ENCODE measurements at places on chromosomes 1 and 21.

DNA sequence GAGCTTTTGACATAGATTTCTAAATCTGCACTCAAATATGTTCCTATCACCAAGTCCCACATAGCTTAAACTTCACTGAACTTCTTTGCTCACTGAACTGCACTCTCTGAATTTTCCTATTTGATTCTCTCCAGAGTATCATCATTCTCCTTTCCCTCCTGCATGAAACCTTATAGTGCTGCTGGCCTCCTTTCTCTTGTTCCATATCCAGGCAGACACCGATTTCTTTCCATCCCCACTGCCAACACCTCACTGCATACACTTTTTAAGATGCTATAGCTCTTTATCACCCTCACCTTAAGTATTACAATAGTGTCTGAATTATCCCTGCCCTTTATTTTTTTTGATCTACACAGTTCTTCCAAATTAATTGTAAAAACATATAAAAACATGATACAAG is 3.1 kb upstream of the TRIM45 start:
- DNase-seq = no peak

DNA sequence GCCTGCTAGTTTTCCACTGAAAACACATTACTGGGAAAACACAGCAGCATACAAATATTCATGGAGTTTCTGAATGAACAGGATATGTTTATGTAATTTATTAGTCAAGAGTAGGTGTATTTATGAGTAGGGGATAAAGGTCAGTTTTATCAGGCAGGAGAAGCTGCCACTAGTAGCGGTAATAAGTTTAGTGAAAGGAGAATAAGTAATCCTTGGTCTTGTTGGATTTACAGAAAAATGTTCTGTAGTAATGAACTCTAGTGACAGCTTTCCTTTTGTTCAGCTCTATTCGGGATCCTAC is 1.2 kb downstream of the MAST2 start:
- DNase-seq = no peak

DNA sequence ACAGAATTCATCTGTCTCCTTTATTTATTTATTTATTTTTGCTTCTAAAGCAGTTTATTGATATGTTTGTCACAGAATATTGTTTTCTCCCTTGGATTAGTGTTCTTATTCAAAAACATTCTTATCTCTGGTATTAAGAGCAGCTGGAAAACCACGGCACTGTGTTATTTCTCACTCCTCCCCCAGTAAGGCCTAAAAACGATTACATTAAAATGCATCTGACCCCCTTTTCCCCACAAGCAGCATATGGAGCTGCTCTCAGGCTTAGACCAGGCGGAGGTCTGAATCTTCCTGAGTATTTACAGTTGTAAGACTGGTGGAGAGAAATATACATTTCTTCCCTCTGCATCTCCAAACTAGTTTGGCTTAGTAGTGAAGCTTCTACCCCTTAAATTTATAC is 86.8 kb downstream of the HLX start:
- no peak for DNase-seq

GRCh38 chr1:164683235-164683634 is 124.3 kb downstream of the PBX1 start:
- no peak for DNase-seq

GRCh38 chr21:41925767-41926116 is 28.1 kb downstream of the C2CD2 start:
- DNase-seq = no peak

GRCh38 chr1:230503726-230504125 is 77.6 kb upstream of the PGBD5 start:
- DNase-seq = no peak

- no peak for DNase-seq
These were observed 136.9 kb downstream of the DUSP10 start for GRCh38 chr1:221604948-221605347.

DNA sequence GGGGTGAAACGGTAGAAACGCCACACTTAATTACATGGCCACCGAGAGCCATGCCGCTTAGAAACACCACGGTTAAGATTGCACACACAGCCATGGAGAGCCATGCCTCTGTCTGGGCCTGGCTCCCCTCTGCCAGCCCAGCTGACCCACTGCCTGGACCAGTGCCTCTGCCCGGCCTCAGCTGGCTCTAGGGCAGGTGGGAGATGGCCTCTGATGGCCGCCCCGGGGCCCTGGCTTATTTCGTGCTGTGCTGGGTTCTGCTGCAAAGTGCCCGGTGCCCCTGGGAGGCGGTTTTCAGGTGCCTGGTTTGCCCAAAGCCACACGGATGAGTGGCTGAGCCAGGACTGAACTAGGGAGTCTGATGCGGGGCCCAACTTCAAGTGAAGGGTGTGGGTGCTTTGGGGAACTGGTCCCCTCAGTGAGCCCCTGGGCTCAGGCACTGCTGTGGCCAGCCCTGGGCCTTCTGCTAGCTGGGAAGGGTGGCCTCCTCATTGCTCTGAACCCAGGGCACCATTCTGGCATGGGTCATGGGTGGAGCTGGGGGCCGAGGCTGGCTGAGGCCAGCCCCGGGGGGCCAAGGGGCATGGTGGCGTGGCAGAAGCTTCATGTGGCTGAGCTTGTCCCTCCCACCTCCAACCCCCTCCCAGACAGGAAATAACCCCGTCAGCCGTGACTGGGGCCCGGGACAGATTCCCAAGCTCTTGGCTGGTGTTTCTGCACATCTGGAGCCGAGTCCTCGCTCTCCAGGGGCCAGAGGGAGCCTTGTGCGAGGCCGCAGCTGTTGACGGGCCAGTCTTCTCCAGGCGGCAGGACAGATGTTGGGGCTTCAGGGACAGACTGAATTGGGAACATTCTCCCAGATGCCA is 1.9 kb upstream of the GPR153 start:
- no peak for DNase-seq

DNA sequence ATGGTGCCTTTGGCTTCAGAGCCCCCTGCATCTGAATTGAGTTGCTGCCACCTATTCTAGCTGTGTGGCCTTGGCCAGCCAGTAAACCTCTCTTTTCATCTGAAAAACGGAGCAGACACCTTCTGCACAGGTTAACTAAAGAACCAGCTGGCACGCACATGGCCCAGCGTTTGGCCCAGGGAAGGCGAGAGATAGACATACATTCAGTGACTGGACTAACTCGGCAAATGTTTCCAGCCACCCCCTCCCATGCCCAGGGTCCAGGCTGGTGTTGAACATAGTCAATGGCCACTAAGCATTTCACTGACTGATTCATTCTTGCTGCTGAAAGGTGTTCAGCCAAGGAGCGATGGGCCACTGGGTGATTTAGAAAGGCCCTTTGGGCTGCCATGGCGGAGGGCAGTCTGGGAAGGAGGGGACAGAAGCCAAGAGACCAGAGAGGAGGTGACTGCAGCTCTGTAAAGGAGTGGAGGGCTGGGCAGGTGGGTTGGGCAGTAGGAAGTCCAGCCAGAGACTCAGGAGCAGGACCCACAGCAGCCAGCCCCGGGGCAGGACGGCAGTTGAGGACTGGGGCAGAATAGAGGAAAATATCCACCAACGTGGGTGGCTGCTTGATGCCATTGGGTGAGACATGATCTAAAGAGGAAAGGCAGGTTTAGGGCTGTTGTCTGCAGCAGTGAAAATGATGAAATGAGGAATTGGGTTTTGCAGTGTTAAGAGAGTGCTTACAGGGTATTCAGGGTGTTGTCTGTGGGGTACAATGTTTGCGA is 184.3 kb downstream of the HIVEP3 start:
- no peak for DNase-seq

- no peak for DNase-seq
These were observed 68.4 kb downstream of the SCCPDH start for GRCh38 chr1:246792603-246793002.

GRCh38 chr1:29260531-29260930 is 24.2 kb downstream of the PTPRU start:
- DNase-seq = no peak

DNA sequence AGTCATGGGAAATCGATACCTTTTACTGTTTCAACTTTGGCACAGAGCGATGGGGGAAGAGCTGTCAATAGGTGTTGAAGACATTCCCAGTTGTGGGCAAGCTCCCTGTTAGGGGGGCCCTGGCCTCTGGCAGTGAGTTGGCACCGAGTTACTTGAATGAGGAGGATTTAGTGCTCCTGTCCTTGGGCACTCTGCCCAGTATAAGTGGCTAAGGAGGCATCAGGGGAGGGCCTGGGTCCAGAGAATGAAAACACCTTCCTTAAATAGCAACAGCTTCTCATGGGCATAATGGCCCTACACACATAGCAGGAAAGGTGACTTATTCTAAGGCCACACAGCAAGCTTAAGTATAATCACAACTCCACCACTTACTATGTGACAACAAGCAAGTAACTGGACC is 664.4 kb downstream of the PTPRU start:
- no peak for DNase-seq

DNA sequence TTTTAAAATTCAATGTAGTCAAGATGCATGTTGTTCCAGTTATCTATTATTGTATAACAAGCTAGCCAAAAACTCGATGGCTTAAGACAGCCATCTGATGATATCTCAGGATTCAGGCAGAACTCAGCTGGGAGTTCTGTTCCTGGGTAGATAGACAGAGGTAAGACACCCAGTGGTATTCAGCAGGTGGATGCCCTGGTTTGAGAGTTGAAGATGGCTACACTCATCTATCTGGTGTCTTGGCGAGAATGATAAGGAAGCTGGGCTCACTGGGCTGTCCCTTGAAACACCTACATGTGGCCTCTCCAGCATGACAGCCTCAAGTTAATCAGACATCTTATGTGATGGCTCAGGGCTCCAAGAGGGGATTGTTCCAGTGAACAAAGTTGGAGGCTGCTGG is 3.3 kb upstream of the KCNK1 start:
- DNase-seq = no peak

- no peak for DNase-seq
These were observed 27.2 kb downstream of the PTP4A2 start for GRCh38 chr1:31910933-31911332.

GRCh38 chr1:6962996-6963911 is 178.0 kb downstream of the CAMTA1 start:
- DNase-seq = no peak

DNA sequence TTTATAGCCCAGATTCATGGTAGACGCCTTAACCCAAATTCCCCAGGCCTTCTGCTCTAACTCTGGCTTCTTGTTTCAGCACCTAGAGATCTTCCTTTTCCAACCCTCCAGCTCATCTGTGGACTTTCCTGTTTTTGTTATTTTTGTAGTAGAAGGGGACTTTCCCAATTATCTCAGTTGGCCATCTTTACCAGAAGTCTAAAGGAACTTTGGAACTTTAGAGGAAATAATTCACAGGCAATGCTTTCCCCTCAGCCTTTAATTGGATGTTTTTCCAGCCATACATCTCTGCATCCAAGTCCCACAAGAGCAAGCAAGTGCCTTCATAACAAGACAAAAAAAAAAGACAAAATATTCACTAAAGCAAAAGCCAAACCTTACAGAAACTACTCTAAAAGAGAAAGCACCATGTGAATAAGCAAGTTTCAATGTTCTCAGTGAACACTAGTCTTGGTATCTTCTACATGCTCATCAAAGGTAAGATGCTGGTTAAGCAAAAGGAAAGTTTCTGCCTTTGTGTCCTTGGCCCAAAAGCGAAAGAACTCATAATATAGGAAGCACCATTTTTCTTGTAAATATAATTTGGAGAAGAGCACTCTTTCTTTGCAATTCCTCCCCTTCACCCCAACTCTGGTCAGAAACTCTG is 377.3 kb downstream of the SETD4 start:
- DNase-seq = no peak

DNA sequence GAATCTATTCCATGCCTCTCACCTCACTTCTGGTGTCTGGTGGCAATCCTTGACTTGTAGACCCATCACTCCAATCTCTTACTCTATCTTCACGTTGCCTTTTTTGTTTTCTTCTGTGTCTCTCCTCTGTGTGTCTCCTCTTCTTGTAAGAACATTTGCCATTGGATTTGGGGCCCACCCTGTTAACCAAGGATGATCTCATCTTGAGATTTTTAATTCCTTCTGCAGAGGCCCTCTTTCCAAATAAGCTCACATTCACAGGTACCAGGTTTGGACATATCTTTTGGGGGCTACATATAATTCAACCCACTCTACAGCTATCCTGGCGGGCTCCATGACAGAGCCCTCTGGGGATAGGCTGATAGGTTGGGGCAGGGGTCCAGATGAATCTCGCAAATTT is 55.8 kb downstream of the UBE2T start:
- no peak for DNase-seq
